Iris pigment epithelial cell (primary cell): ENCODE measurements at places on chromosomes 4 and X.

GRCh38 chrX:114065577-114066223 lies 518.2 kb upstream of the HTR2C start:
- DNase-seq, result no peak

- DNase-seq, result no peak
These were observed 8.6 kb upstream of the KIAA0232 start for GRCh38 chr4:6773616-6774540.

GRCh38 chr4:77433418-77433733 lies 172.2 kb upstream of the CXCL13 start:
- peak; percentile 43 for DNase-seq

- no peak for DNase-seq
These were observed 39.5 kb downstream of the AMOT start for GRCh38 chrX:112800971-112801775.

DNA sequence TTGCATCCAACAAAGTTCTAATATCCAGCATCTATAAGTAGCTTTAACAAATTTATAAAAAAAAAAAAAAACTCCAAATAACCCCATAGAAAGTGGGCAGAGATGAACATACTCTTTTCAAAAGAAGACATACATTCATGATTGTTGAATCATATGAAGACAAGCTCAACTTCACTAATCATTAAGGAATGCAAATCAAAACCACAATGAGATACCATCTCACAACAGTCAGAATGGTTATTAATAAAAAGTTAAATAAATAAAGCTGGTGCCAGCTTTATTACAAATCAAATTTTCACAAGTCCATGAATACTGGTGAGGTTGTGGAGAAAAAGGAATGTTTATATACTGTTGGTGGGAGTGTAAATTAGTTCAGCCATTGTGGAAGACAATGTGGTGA lies 592.0 kb downstream of the IQCM start:
- DNase-seq, result peak; percentile 53

GRCh38 chrX:137151403-137151802 lies 117.6 kb upstream of the GPR101 start:
- no peak for DNase-seq

DNA sequence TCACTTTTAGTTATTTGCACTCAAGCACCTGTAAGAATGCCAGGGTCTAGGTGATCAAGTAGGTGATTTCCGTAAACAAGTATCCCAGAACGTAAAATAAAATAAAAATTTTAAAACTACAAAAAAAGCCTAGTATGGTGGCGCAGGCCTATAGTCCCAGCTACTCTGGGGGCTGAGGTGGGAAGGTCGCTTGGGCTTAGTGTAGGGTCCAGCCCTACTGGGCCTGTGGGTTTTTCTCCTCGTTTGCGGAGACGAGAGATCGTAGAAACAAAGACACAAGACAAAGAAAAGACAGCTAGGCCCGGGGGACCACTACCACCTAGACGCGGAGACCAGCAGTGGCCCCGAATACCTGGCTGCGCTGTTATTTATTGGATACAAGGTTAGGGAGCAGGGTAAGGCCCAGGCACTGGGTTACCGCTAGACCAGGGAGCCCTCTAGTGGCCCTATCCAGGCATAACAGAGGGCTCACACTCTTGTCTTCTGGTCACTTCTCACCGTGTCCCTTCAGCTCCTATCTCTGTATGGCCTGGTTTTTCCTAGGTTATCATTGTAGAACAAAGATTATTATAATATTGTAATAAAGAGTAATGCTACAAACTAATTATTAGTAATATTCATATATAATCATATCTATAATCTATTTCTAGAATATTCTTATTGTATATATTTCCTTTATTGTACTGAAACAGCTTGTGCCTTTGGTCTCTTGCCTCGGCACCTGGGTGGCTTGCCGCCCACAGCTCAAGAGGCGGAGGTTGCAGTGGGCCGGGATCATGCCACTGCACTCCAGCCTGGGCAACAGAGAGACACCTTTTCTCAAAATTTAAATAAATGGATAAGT lies 38.4 kb downstream of the SAGE1 start:
- DNase-seq, result peak; percentile 37

GRCh38 chr4:76206222-76206942 lies 7.2 kb downstream of the SCARB2 start:
- peak; percentile 76 for DNase-seq

DNA sequence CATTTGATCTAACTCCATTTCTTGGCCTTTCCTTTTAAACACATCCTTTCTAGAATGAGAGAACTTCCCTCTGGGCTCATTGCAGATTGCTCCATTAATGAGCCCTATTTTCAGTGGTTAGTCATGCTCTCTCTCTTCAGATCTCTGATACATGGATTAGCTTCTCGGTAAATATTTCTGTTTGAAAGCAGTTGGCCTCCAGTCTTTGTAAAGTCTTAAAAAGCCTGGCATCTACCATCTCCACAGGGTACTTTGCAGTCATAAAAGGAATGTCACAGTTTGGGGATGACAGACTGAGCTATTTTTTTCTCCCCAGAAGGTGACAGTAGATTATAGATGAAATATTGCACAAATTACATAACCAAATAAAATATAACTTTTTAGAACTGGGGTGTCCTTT lies 72.7 kb downstream of the UNC5C start:
- no peak for DNase-seq

DNA sequence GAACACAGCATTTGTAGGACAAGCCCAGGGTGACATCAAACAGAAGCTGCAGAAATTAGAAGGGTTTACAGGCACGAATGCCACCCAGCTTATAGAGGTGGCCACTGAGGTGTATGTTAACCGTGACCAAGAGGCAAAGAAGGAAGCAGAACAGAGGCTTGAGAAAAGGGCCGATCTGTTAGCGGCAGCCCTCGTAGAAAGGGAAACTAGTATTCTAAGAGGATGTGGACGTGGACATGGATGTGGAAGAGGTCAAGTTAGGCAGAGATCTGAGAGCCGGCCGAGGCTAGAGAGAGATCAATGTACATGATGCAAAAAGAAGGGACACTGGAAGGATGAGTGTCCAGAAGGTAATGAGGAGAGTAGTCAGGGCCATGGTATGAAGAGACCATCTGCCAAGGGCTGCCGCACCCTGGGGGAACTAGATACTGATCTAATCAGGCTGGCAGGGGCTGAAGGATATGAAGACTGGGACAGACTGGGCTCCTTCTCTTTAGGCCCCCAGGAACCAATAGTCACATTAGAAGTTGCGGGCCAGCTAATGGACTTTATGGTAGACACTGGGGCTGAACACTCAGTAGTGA lies 27.5 kb downstream of the LIAS start:
- DNase-seq, result no peak

DNA sequence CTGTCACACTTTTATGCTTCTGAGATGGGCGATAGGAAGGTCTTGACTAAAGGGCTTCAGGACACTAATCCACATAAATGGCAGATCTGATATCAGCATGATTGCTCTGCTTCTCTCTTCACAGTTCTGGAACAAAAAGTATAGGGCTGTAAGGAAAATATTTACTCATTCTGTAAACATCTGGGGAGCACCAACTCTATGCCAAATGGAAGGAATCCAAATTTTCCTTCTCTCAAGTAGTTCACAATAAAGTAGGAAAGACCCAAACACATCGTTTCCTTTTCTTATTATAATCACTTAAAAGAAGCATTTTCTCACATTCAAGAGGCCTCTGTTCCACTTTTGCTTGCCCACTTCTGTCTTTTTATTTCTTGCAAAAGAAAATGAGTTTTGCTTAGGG lies 45.9 kb upstream of the F9 start:
- no peak for DNase-seq

DNA sequence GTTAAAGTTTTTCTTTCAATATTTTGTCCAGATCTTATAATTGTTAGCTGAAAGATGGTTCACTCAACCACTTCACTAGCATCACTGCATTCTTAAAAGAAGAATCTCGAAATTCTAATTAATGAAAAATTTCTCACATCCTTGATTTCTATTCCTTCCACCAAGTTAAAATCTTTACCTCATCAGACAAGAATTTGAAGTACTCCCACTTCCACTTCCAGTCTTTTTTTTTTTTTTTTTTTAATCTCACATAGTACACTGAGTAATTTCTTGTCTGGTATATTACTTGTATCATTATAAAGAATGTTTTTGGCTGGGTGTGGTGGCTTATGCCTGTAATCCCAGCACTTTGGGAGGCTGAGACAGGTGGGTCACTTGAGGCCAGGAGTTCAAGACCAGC lies 73.2 kb downstream of the FBXW7 start:
- peak; percentile 34 for DNase-seq

DNA sequence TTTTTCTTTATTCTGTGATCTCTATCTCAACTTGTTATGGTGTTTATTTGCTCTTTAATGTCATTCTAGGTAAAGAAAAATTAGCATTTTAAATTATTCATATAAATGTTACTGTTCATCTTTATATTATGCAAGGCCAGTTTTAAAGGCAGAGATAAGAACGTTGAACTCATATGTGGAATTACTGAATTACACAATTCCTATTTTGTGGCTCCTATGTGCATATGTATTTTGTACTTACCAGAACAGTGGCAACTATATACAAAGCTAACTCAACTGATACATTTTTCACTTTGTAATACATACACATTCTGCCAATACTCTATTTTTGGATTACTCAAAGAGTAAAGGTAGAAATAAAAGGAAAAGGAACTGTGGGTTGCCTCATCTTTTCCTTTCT lies 533.2 kb upstream of the NR3C2 start:
- no peak for DNase-seq

GRCh38 chrX:19682712-19683331 lies 167.5 kb upstream of the MAP3K15 start:
- peak; percentile 94 for DNase-seq

- DNase-seq, result no peak
These were observed 618.6 kb downstream of the CENPC start for GRCh38 chr4:66926687-66927086.

DNA sequence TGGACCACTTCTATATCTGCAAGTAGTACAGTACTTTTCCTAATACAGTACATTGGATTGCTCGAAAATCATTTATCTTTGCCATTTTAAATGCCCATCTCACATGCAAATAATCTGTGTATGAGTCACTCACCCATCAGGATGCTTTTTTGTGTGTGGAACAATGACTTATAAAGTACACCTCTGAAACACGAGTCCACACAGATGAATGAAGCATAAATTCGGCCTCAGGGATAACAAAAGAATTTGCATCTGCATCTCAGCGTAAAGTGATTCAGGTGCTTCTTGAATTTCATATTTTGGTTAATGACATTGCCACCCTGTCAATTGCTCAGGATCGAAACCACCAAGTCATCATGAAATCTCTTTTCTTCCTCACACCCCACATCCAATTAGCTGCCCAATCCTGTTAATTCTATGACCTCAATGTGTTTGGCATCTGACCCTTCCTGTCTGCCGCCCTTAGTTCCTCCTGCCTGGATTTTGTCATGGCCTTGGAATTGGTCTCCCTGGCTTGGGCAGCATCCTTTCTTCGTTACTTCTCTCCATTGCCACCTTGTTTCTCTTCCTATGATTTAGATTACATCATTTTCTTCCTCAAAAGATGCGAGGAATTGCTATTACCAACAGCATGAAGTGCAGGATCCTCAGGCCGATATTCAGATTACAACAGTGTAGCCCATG lies 161.6 kb upstream of the MID1 start:
- DNase-seq, result no peak

DNA sequence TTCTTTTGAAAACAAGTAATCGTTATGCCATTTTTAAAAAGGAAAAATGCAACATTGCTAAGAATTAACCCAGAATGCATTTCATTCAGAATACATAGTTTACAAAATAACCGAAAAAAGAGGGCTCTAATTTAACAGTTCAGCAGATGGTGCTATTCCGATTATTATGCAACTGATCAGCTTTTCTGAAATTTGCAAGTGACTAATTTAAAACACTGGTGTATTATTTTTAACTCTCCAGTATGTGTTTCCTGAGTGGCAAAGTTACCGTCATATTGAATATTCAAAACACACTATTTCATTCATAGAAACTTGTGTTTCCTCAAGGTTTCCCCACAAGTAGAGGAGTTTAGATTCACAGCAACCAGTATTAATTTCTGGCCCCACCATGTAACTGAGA lies 21.1 kb downstream of the ZBTB49 start:
- DNase-seq, result no peak

- DNase-seq, result no peak
These were observed 106.4 kb upstream of the GPM6B start for GRCh38 chrX:13923289-13923688.
